ENCODE measurements at places on chromosomes 2 and 18.

DNA sequence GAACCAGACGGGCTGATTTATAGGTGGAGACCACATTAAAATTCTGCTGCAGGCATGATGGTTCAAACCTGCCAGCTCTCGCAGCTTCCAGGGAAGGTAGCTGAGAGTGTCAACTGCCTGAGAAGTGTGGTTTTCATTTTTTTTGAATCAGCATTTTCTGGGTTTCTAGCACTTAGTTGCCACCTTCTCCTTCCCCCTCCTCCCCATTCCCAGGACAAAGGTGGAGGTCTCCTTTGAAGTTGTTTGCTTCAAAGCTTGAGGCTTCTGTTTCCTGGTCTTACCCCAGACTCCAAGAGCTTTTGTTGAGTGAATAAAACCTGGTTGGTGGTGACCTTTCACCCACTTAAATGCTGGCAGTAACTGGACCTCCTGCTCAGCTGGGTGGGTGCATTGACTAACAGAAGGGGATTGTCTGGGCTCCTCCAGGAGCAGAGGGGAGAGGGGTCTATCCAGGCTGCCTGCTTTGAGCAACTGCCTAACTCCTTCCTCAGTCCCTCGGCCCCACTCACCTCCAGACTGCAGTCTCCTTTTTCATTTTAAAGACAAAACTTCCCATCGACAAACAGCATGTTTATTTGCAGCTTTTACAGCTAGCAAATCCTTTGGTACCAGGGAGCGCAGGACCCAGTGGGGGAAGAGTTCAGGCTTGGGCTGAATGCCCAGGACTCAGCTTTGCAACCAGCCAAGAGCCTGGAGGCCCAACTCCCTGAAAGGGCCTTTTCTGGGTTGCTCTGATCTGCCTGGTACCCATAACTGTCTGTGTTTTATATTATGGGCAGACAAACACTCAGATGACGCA is 3.5 kb downstream of the RHOB start:
- peak; percentile 40 for DNase-seq

- no peak for DNase-seq
Measured at GRCh38 chr2:126908721-126909177, 10.1 kb downstream of the TEX51 start.

DNA sequence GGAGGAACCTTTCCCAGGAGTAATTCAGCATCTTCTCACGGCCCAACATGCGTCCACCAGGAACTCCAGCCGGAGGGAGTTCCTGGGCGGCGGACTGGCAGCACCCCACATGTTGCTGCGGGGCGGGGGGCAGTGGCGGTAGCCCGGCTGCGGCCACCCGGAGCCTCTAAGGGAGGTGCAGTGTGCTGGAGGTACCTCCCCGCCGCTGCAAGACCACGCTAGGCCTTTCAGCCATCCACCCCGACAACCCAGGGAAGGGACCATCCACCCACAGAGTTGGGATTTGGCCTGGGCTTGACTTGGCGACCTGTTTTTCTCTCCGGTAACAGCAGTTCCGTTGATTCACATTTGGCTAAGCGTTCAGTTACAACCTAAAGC is 625 bp downstream of the LYPD6 start:
- DNase-seq = no peak

DNA sequence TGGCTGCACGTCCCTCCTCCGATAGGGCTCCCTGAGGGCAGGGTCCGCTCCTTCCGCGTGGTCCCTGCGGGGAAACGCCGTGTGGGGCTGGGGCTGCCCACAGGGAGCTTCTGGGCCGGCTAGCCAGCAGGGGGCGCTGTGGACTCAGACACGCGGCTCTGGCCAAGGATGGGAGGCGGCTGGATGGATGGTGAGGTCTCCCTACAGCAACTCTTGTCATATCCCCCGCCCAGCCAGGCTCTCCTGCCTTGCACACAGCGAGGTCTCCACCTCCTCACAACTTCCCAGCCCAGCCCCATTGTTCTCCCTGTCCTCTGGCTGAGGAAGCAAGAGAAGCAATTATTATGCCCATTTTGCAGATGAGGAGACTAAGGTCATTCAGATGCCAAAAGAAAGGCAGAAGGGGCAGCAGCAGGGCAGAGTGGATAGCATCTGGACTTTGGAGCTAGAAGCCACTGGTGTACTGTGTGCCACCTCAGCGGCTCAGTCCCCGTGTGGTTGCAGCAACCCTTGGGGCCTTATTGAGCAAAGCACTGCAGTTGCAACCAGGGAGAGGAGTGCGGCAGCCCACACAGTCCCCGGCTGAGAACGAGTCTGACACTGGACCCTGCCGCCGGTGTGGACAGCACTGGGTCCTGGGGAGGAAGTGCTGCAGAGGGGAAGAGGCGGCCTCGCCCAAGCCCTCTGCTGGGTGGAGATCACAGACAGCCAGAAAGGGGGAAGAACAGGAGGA is 99.0 kb downstream of the ZFP36L2 start:
- peak; percentile 48 for DNase-seq

GRCh38 chr18:26771524-26771923 is 94.0 kb downstream of the AQP4 start:
- DNase-seq = no peak

DNA sequence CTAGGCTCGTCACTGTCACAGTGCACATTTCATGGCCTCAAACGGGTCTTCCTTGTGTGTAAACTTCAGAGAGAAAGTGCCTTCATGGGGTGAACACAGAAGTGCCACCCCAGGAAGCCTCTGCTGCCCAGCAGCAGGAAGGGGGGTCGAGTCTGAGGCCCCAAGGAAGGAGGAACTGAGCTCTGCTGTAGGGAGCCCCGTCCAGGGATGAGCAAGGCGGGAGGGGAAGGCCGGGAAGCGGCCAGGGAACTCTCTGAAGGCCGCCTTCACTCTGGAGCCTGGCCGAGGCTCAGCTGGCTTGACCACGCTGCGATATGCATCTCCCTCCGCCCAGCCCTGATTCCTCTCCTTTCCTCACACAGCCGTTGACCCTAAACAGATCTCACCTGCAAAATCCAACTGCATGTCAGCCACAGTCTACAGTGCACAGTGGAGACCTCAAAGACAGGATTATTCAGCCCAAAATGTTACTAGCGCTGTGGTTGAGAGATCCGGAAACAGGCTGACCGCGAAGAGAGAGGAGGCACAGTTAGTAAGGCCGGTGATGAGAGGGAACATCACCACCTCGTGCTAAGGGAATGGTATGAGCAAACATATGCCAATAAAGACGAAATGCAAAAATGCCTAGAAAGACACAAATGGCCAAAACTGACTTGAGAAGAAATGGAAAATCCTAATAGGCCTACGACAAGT is 34.2 kb upstream of the CTDP1 start:
- no peak for DNase-seq

DNA sequence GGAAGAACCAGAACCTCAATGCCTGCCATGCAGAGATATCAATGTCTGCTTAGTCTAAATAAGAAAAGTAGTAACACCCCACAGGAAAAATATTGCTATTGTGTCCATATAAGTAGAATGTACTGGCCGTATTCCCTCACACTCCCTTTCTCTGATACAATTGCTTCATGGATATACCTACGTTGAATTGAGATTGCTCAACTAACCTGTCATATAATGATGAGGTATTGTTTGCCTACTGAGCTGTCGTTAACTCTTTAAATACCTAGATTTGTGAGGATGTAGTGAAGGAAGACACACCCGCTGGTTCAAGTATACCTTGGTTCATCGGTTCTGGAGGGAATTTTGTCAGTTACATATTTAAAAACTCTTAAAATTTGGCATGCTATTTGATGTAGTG is 480.7 kb upstream of the TCF4 start:
- DNase-seq = no peak

GRCh38 chr2:59440491-59440890 is 1113.0 kb downstream of the BCL11A start:
- no peak for DNase-seq

GRCh38 chr2:241482126-241482955 is 26.0 kb downstream of the STK25 start:
- DNase-seq = no peak

GRCh38 chr2:148853458-148853857 is 21.6 kb upstream of the KIF5C start:
- DNase-seq = no peak

DNA sequence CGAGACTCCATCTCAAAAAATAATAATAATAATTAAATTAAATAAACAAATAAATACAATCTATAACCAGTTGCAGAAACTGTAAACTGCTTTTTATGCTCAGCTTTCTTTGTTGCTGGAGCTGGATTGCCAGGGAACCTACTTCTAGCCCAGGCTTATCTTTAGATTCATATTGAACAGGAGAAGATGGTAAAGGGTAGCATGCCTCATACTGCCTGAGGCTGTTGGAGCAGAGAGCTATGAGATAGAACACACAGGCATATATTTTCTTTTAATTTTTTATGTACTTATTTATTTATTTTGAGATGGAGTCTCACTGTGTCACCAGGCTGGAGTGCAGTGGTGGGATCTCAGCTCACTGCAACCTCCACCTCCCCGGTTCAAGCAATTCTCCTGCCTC is 28.7 kb upstream of the EML4 start:
- DNase-seq = no peak

GRCh38 chr2:158269143-158269542 is 167.5 kb downstream of the UPP2 start:
- no peak for DNase-seq

- DNase-seq = no peak
Measured at GRCh38 chr18:41996020-41996419, 41.0 kb downstream of the PIK3C3 start.

- DNase-seq = no peak
Measured at GRCh38 chr2:63856303-63856603, 14.6 kb downstream of the UGP2 start.

DNA sequence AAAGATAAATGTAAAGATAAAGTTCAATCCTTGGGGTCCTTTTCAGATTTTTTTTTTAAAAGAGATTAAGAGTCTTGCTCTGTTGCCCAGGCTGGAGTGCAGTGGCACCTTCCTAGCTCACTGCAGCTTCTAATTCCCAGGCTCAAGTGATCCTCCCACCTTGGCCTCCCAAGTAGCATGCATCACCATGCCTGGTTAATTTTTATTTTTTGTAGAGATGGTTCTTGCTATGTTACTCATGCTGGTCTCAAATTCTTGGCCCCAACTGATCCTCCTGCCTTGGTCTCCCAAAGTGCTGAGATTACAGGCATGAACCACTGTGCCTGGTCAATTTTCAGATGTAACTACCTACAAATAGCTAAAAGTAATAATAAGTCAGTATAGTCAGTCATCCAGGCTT is 21.1 kb downstream of the NFE2L2 start:
- DNase-seq = no peak

DNA sequence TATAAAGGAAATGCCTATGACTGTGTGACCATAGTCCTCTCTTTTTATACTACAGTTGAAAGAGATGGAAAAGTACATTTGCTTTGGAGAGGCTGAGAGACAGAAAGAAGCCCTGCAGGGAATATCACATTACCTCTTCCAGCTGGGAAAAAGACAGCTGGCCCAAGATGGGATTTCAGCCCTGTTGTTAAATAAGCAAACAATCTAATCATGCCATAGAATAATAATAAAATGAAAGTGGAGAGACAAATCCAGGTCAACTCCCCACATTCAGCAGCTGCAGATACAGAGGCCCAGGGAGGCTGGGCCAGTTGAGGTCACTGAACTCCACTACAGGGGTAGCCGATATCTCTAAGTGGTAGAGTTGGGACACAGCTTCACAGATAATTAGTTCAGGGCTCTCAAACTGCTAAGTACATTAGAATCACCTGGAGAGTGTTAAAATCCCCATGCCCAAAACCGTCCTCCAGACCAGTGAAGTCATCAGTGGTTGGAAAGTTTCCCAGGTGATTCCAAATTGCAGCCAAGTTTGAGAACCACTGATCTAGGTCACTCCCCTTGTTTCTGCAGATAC is 81.9 kb downstream of the MOGAT1 start:
- DNase-seq = no peak

DNA sequence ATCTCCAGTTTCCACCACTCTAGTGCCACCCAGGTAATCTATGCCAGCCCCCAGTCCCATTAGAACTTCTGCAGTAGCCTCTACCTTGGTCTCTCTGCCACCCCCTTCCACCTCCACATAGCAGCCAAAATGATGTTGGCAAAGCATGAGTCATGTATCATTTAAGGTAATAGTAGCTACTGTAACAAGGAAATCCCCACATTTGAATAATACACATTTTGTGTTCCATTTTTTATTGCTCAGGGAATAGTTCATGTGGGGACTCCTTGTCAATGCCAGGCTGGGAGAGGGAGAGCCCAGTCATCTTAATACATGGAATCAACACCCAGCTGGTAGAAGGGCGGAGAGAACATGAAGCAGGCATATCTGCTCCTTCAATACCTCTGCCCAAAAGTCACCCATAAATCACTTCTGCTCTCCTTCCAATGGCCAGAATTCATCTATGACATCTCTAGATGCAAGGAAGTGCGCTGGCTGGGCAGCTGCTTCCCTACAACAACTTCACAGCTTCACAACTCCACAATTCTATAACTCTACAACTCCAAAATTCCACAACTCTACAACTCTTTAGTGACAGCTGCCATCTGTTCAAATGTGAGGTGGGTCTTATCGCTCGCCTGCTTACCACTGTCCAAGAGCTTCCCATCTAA is 70.6 kb upstream of the GLS start:
- DNase-seq = no peak

DNA sequence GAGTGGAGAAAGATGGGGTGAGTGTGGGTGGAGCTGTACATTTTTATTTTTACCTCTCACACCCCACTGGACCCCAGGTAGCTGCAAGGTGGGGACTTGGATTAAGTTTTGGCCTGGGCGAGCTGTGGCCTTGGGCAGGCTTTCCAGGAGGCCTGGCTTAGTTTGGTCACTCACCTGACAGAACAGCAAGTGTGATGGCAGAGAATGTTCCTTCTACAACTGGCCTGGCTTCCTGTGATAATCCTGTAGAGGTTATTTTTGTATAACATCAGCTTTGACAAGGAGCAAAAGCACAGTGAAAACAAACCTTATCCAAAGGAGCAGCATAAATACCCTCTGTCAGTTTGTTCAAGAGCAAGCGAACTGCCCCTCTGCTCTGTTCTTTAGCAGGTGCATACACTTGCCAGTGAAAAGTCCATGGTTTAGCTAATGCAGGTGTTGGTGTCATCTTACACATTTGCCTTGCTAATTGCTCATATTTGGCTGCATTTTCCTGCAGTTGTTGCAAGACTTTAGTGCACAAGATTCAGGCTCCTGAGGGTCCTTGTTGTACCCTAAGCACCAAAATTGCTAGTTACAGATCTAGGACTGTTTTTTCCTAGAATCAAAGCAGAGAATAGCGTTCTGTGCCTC is 6.3 kb downstream of the THNSL2 start:
- no peak for DNase-seq

GRCh38 chr18:35438480-35439234 is 59.1 kb downstream of the INO80C start:
- no peak for DNase-seq

GRCh38 chr18:27715751-27716150 is 461.2 kb downstream of the CDH2 start:
- DNase-seq = no peak

DNA sequence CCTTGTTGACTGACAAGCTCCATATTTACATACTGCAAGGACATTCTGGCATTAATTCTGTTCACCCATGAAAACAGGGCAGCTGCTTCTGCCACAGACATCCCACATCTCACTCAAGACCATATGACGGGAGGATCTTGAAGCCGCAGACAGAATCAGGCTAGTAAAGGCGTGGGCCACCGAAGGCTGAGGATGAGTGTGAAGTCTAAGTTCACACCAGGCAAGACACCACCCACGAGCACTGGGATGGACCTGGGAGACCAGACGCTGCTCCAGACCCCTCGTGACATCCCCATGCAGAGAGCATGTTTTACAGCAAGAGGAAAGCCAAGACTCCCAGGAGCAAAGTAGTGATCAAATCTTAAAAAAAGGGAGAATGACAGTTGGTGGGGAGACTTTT is 3.2 kb downstream of the FHL2 start:
- no peak for DNase-seq

Measured in iPS DF 19.7 (cell line).